ENCODE measurements at places on chromosomes 2 and 18.
A peak's percentile ranks its signal among the peaks of the same experiment; 100 is the strongest.

GRCh38 chr18:10418836-10419235, 35.6 kb upstream of the APCDD1 start:
- no peak for DNase-seq

GRCh38 chr2:145488571-145488970, 968.7 kb upstream of the ZEB2 start:
- no peak for DNase-seq

- no peak for DNase-seq
Measured at GRCh38 chr18:38752430-38752829, 1186.8 kb upstream of the CELF4 start.

GRCh38 chr2:200622106-200622505, 36.3 kb downstream of the AOX1 start:
- DNase-seq, result no peak

- no peak for DNase-seq
Measured at GRCh38 chr18:25251068-25251467, 100.9 kb downstream of the ZNF521 start.

DNA sequence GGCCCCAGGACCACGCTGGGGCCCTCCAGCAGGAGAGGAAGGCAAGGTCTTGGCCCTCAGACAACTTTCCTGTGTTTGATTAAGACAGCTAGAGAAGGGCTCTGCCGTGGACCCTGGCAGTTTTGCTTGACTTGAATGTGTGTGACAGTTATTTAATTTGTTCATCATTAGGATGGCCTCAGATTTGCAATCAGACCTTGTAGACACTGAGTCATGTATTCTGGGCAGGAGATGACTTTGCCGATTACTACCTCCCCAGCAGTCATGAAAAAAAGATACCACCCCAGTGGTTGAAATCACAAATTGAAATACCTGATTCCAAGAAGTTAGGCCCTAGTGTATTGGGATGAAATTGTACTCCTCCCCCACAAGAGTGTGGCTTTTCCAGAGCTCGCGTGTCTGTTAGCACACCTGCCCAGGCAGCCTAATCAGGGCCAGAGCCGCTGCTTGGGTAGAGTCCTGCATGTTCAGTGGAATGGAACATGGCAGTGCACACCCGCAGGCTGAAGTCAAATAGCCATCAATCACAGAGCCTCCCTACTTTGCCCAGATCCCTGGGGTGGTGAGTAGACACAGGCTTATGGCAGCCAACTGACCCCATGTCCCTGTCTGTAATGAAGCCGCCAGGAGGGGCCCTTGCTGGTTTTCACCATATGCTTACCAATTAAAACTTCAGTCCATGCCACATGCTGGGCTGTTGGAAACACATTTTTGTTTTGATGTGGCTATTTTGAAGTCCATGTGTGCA, 122.5 kb downstream of the TPGS2 start:
- no peak for DNase-seq

DNA sequence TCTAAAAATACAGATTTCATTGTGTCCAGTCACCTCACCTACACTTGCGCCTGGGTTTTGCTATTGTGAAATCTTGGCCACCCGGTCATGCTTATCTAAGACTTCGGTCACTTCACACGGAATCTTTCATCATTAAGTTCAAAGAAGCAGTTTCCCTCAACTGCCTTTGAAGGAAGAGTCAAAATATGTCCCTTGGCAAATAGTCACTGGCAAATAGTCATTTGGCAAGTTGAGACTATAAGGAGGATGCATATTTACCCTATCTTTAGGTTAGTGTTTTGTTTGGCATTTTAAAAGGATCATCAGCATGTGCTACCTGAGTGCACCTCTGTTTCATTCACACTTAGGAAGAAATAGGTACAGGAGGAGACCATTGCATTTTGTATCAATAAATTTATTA, 95.9 kb downstream of the FEZ2 start:
- no peak for DNase-seq

GRCh38 chr18:7492385-7492784, 74.7 kb upstream of the PTPRM start:
- no peak for DNase-seq

DNA sequence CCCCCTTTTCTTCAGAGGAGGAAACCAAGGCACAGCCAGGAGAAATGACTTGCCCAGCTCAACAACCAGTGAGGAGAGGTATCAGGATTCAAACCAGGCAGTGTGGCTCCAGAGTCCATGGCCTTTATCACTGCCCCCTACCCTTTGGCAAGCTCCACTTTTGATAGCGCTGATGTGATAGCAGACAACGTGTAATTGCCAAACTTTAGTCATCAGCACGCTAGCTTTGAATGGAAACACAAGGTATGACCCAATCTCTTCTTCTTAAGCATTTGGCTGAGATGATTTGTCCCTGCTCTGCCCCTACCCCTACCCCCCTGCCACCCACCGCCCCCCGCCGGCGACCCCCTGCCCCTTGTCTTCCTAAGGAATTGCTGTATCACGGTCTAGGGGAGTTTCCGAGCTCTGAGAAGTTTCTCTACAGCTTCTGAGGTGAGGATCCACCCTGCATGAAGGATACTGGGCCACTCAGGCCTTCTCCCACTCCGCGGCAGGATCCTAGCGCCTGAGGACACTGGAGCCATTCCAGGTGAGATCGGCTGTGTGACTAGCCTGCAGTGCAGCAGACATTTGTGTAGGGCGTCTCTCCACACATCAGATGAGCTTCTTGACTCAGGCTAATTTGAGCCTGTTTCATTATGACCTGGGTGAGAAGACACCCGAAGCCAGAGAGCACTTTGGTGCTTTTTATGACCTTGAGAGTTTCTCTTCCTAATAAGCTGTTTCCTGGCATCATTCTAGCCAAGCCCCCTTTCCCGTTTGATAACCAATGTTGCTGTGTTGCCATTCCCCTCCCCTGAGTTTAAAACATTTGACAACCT, 75.1 kb upstream of the MAP4K4 start:
- no peak for DNase-seq

GRCh38 chr2:50783111-50783510, 248.8 kb downstream of the NRXN1 start:
- DNase-seq, result no peak

- no peak for DNase-seq
Measured at GRCh38 chr2:228771774-228772173, 499.3 kb downstream of the PID1 start.

GRCh38 chr18:79217979-79218604, 148.9 kb downstream of the ATP9B start:
- no peak for DNase-seq

DNA sequence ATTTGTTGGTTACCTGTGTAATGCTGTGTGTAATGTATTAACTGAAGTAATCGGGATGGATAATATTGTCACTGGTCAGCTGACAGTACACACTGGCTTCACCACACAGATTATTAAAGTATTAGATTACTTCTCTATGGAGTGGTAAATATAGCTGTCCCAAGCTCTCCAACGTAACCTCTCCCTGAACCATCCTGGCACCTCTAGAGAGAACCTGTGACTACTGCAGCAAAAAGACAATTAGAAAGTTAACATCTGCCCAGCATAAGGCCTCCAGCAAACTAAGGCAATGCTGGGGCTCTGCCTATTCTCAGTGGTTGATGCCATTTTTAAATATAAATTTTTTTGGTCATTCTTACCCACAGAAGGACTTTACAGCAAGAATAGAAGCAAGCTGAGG, 351.3 kb downstream of the GPD2 start:
- no peak for DNase-seq

DNA sequence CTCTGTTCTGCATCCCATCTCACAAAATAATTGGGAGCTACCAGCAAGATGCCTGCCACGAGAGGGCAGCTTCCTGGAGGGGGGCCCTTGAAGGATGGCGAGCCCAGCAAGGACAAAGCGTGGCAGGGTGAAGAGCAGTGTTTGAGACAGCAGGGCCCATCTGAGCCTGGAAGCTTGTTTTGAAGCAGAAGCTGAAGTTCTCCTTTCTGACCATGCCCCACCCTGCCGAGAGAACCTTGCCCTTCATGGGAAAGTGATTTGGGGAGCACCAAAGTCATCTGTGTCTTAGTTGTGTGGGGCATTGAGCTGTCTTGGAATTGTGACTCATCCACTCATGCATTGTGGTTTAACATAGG, 216.3 kb downstream of the BCL11A start:
- DNase-seq, result no peak

- no peak for DNase-seq
Measured at GRCh38 chr18:80009661-80010550, 21.5 kb upstream of the TXNL4A start.

GRCh38 chr18:21341141-21341540, 99.1 kb downstream of the GREB1L start:
- DNase-seq, result no peak

DNA sequence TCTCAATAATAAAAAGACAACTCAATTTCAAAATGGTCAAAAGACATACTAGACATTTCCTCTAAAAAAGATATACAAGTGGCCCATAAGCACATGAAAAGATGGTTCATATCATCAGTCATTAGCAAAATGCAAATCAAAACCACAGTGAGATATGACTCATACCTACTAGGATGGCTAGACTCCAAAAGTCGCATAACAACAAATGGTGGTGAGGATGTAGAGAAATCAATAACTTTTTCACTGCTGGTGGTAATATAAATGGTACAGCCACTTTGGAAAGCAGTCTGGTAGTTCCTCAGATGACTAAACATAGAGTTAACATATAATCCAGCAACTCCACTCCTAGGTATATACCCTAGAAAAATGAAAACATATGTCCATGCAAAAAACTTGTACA, 242.3 kb upstream of the NOL4 start:
- DNase-seq, result no peak

GRCh38 chr2:132374961-132375360, 41.6 kb upstream of the GPR39 start:
- DNase-seq, result no peak

- no peak for DNase-seq
Measured at GRCh38 chr2:1713839-1714236, 30.5 kb downstream of the PXDN start.

DNA sequence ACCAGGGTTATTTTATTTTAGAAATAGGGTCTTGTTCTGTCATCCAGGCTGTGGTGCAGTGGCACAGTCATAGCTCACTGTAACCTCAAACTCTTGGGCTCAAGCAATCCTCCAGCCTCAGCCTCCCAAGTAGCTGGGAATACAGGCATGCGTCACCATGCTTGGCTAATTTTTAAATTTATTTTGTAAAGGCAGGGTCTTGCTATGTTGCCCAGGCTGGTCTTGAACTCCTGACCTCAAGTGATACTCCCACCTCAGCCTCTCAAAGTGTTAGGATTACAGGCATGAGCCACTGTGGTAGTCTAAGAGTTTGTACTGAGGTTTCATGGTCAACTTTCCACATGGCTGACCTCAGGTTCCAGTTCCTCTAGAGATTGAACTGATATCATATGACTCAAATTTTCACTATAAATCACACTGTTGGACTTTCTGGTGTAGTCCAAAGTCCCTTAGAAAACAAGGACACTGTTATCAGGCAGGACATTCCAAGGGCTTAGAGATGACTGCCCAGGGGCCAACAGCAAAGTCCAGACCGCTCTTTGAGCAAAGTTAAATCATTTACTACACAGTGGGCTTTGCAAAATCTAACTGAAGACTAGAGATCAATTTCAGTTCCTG, 82.0 kb upstream of the MEX3C start:
- DNase-seq, result no peak

DNA sequence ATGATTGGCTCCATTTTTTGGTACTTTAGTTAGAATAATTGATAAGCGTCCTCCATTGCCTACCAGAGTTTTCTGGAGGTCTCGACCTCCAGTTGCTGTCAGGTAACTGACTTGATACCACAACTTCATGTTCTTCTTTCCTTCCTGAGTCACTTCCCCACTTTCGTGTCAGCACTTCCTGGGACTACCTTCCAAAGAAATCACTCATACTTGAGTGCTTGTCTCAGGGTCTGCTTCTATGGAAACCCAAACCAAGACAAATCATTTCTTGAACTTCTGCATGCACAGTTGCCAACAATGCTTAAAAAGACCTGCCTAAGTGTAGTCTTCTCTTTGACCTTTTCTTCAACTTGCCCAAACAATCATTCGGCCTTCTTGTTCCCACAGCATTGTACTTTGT, 210.3 kb upstream of the ETAA1 start:
- DNase-seq, result no peak

GRCh38 chr18:57574866-57575265, 11.6 kb downstream of the FECH start:
- no peak for DNase-seq

DNA sequence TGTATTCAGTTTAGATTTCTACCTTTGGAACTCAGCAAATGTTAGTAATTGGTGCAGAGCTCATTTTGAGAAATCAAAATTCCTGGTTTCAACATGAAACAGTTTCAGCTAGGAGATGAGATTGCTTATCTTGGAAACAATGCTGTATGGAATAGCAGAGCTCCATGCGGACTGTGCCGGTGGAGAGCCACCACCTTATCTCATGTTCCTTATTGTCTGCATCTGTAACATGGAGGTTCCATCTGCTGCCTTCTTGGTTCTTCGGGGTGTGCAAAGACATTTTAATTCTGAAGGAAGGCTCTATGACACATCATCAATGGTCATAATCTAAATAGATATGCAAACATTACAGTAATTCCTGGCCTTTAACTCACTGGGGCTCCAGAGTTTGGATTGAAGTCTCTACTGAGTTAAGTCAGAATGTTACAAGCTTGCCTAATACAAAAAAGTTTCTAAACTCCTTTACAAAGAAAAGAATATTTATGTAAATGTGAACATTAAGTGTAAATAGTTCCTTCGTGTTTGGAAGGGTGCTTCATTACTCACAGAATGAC, 65.3 kb downstream of the PRKRA start:
- no peak for DNase-seq

DNA sequence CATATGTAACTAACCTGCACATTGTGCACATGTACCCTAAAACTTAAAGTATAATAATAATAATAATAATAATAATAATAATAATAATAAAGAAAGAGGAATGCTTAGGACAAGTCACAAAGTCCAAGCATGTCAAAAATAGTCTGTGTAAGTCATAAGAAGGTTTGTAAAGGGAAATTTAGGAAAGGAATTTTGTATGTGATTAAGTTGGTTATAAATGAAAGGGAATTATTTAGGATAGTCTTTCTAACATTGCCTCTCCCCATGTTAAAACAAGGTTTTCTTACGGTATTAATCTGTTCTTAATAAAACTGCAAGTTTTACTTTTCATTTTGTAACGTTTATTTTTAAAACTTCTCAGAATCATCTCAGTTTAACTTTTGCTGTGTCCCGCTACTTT, 62.8 kb downstream of the SESTD1 start:
- no peak for DNase-seq

GRCh38 chr2:113117541-113118262, 9.7 kb upstream of the IL1RN start:
- DNase-seq, result peak; percentile 14

GRCh38 chr18:23853448-23854195, 160.9 kb upstream of the TTC39C start:
- no peak for DNase-seq

DNA sequence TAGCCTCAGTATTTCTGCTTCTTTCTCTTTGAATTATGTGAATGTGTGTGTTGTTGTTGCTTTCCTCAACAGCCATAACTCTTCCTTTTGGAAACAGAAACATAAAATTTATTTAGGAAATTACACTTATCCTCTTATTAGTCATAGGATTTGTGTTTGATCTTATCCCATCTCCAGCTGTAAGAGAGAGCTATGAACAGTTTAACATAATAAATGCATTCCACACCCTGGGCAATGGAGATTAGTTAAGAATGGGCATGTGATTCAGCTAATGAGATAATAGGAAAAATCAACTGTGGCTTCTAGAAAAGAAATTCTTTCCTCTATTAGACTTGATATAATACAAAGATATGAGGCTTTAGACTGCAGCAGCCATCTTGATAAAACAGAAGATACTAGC, 55.0 kb downstream of the SCN7A start:
- no peak for DNase-seq
